ENCODE measurements at places on chromosomes 12 and 14.

DNA sequence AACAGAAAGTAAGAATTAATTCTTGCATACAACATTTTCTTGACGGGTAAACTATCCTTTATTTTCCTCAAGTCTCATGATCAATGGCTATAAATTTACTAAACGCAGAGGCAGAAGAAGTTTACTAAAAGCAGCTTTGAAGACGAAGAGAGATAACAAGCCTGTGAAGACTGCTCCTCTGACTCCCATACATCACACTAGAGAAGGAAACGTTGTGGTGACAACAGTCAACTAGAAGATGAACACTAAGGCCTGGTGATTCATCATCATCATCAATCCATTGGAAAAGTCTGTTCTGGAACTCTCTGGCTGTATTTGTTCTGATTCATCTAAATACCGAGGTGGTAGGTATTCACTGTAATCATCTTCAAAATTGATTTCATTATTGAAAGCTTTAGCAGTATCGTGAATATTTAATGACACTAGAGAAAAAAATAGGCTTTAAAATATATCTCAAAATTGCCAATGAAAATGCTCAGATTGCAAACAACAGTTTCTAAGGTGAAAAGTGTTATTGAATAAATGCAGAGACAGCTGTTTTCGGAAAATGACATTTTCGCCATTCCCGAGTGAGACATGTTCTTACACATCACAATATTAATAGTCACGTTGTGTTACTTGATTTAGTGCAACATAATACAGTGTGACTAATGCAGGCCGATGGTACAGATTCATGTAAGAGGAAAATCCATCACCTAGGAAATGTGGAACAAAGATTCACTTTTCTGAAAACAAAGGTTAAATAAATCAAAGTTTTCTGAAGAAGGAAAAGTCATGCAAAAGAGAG is 260.5 kb downstream of the C12orf50 start:
- DNase-seq = no peak

GRCh38 chr12:131493068-131493826 is 217.6 kb upstream of the SFSWAP start:
- DNase-seq = no peak

- peak; percentile 44 for DNase-seq
Measured at GRCh38 chr14:105945896-105946295, 419.5 kb downstream of the TMEM121 start.

GRCh38 chr14:101599234-101599885 is 38.1 kb downstream of the DIO3 start:
- DNase-seq = peak; percentile 7
